ENCODE measurements at places on chromosomes 16 and 17.

DNA sequence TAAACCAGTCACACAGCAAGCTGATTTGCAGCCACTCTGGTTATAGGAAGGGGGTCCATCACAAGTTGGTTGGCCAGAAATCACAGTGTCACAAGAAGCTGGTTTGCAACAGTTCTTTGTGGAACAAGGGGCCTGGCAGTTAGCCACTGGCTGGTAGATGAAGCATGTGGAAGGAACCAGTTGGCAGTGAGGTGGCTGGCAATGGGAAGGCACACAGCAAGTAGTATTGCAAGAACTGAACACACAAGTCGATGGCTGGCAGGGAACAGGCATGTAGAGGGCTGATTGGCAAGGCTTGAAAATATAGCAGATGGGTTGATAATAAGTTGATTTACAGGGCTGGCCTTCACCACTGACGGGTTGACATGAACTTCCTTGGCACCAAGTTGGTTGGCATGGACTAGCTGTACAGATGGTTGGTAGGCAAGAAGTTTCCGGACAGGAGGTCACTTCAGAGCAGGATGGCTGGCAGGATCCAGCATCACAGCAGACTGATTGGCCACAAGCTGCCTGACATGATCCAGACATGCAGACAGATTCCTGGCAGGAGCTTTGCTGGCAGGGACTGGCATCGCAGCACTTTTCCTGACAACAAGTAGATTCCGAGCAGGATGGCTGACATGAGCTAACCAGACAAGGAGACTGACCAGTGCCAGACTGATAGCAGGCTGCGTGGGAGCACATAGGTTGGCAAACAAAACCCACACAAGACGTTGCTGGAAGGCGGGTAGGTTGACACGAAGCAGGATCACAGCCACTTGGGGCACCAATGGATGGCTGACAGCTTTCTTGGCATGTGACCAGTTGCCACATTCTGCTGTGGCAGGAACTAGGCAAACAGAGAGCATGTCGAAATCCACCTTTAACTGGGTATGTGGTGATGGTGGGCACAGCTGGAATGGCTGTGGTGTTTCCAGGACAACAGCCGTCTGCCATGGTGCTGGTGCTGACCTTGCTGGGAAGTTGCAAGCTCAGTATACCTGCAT, at the start of gene KRTAP29-1:
Gene KRTAP29-1 (minus strand): TSS at position 936 of the 986 bp plus-strand sequence. CDS start 0 bp downstream, at position 936.
- H3K27ac ChIP-seq: no peak within 1 kb of the TSS
- H3K4me3 ChIP-seq: no peak within 1 kb of the TSS
- H3K36me3 ChIP-seq: no peaks in the 10 kb centered on the region

GRCh38 chr17:44914698-44915271, 515 bp downstream of the GFAP start:
- H3K27me3 ChIP-seq: peaks cover 22% of the 10 kb centered on the region
- no peaks in the 10 kb centered on the region for H3K36me3 ChIP-seq
- no peak for DNase-seq
- H3K4me1 ChIP-seq: peaks cover 20% of the 10 kb centered on the region
- H3K4me3 ChIP-seq: no peak overlapping the region

- H3K4me3 ChIP-seq: no peak overlapping the region
- DNase-seq: no peak
- H3K36me3 ChIP-seq: no peaks in the 10 kb centered on the region
- H3K4me1 ChIP-seq: peaks cover 4% of the 10 kb centered on the region
- no peak overlapping the region for H3K27ac ChIP-seq
- no peaks in the 10 kb centered on the region for H3K27me3 ChIP-seq
Measured at GRCh38 chr17:69802045-69802740, 272.8 kb upstream of the KCNJ16 start.

- H3K36me3 ChIP-seq: peaks cover 2% of the 10 kb centered on the region
- no peak overlapping the region for H3K4me3 ChIP-seq
- no peak for DNase-seq
- peaks cover 8% of the 10 kb centered on the region for H3K4me1 ChIP-seq
- no peaks in the 10 kb centered on the region for H3K27me3 ChIP-seq
Measured at GRCh38 chr16:73002866-73003265, 45.1 kb downstream of the ZFHX3 start.

DNA sequence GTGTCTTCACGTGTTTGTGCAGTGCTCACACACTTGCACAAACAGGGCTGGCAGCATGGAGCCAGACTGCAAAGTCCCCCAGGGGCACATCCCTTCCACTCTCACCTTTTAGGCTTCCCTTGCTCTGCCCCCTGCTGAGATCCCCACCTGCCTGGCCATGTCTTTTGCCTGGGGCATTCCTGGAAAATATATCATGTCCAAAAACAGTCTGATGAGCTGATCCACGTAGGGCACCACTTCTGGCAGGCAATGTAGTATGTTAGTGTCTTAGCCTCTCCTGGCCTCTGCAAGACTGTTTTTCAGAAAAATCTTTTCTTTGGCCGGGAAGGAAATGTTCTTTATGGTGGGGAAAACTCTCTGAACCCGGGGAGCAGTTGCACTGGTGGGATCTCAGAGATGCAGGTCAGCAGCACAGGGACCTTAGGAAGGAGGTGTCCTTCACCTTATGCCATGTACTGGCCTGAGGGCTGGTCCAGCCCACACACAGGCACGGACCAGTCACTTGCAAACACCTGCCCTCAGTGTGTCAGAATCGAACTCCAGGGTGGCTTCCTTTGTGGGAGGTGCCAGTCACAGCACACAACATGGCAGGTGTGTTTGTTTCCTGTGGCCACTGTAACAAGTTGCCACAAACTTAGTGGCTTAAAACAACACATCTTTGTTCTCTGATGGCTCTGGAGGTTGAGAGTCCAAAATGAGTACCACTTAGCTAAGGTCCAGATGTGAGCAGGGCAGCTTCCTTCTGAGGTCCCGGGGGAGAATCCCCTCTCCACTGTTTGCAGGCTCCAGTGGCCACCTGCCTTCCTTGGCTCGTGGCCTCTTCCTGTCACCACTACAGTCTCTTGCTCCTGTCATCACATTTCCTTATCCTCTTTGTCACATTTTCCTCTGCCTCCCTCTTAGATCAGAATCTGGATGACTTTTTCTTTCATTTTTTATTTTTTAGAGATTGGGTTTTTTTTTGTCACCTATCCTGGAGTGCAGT, 46.6 kb downstream of the MPRIP start:
- peaks cover 7% of the 10 kb centered on the region for H3K36me3 ChIP-seq
- DNase-seq: no peak
- H3K4me3 ChIP-seq: no peak overlapping the region
- no peak overlapping the region for H3K27ac ChIP-seq
- H3K27me3 ChIP-seq: no peaks in the 10 kb centered on the region
- H3K4me1 ChIP-seq: peaks cover 13% of the 10 kb centered on the region

DNA sequence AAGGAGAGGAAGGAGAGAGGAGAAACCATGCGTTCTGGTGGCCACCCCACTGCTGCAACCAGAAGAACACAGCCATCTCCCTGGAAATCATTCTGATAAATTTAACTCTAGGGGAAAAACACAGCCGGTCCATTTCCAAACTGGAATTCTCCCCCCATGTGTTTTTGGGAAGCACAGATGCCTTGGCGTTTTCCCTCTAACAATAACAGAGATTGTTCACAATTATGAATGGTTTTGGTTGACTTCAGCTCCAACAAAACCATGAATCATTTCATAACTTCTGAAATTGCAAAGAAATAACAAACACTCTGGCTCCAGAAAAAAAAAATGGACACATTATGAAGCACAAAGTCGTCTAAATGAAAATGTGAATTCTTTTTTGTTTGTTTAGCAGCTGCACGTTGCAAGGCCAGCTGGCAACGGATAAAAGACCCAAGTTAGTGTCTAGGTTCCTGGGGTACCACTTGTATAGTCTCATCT, 46.2 kb downstream of the GNAO1 start:
- no peak overlapping the region for H3K27ac ChIP-seq
- no peak for DNase-seq
- H3K4me1 ChIP-seq: peaks cover 1% of the 10 kb centered on the region
- H3K4me3 ChIP-seq: no peak overlapping the region
- H3K27me3 ChIP-seq: no peaks in the 10 kb centered on the region

DNA sequence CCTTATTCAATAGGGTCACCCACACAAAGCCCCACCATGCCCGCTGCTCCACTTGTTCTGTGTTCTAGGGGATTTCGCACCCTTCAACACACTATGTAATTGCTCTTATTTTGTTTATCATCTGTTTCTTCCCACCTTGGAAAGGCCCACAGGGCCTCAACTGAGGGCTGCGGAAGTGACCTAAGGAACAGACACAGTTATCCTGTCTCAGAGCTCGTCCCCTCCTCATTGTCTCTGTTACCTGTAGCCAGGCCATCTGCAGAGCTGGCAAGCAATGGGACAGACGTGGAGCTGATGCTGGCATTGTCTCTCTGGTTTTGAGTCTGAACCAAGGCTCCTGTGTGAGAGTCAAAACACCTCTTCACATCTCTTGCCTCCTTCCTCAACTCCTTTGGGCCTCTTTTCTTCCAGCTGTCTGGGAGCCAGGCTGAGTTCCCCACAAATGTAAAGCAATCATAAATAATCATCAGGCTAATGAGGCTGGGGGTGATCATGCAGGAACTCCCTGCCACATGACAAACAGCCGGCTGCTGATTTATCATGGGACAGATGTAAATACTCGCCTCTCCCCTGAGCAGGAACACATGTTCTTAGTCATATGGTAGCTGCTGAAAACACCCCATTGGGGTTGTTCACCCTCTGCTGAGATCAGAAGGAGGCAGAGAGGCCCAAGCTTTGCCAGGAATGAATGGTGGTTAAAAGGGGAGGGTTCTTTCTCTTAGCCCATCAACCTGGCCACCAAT, 71.9 kb downstream of the AXIN2 start:
- no peak overlapping the region for H3K27ac ChIP-seq
- H3K36me3 ChIP-seq: no peaks in the 10 kb centered on the region
- no peak for DNase-seq
- no peak overlapping the region for H3K4me3 ChIP-seq

- DNase-seq: no peak
- no peaks in the 10 kb centered on the region for H3K36me3 ChIP-seq
- H3K27ac ChIP-seq: no peak overlapping the region
Measured at GRCh38 chr16:58885528-58886170, 151.5 kb upstream of the GOT2 start.

DNA sequence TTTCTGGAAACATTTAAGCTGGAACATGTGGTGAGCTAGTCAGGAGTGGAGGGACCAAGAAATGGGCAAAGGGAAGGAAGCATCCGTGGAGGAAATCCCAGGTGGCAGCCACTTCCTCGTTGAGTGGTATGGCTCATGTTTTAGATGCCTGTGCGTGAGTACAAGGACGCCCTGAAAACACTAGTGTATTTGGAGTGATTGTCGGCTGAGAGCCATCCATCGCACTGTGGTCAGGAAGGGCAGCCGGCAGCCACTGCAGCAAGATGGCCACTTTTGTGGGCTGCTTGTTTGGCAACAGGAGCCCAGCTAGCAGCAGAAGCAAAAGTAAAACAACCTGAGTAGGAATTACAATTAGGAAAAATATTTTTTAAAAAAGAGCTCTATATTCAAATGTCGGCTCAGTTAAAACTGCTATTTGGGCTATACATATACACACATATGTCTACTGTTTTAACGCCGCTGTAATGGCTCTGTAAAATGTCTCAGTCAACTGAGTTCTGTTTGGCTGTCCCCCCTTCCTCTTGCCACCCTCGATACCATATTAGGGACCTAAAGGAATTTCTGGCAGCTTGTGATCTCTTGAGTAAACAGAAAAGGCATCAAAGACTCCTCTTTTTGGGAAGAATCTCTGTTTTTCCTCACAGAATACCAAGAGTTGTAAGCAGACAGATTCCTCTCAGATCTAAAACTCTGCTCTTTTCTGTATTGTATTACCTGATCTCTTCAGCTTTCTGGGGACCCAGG, 39.2 kb downstream of the BRD7 start:
- no peak overlapping the region for H3K4me3 ChIP-seq
- H3K36me3 ChIP-seq: peaks cover 24% of the 10 kb centered on the region
- no peak for DNase-seq

GRCh38 chr17:58337210-58337599, 8.6 kb upstream of the TSPOAP1 start:
- H3K27ac ChIP-seq: no peak overlapping the region
- no peak for DNase-seq
- no peaks in the 10 kb centered on the region for H3K27me3 ChIP-seq
- H3K4me1 ChIP-seq: peaks cover 8% of the 10 kb centered on the region

- no peak for DNase-seq
- no peaks in the 10 kb centered on the region for H3K27me3 ChIP-seq
- H3K4me3 ChIP-seq: no peak overlapping the region
- H3K36me3 ChIP-seq: no peaks in the 10 kb centered on the region
- H3K27ac ChIP-seq: no peak overlapping the region
Measured at GRCh38 chr17:49637739-49638138, 40.2 kb downstream of the SPOP start.

GRCh38 chr17:77611791-77612502, 346.6 kb upstream of the TNRC6C start:
- no peaks in the 10 kb centered on the region for H3K27me3 ChIP-seq
- no peaks in the 10 kb centered on the region for H3K36me3 ChIP-seq
- no peak overlapping the region for H3K4me3 ChIP-seq
- no peaks in the 10 kb centered on the region for H3K4me1 ChIP-seq
- no peak overlapping the region for H3K27ac ChIP-seq

- H3K4me3 ChIP-seq: no peak overlapping the region
- H3K27ac ChIP-seq: no peak overlapping the region
- H3K36me3 ChIP-seq: no peaks in the 10 kb centered on the region
- no peak for DNase-seq
- H3K27me3 ChIP-seq: peaks cover 15% of the 10 kb centered on the region
Measured at GRCh38 chr17:4529533-4530152, 25.5 kb downstream of the MYBBP1A start.

- no peaks in the 10 kb centered on the region for H3K27me3 ChIP-seq
- no peak overlapping the region for H3K27ac ChIP-seq
- H3K4me1 ChIP-seq: no peaks in the 10 kb centered on the region
- no peak overlapping the region for H3K4me3 ChIP-seq
- DNase-seq: no peak
Measured at GRCh38 chr16:52193441-52193840, 353.5 kb downstream of the TOX3 start.

DNA sequence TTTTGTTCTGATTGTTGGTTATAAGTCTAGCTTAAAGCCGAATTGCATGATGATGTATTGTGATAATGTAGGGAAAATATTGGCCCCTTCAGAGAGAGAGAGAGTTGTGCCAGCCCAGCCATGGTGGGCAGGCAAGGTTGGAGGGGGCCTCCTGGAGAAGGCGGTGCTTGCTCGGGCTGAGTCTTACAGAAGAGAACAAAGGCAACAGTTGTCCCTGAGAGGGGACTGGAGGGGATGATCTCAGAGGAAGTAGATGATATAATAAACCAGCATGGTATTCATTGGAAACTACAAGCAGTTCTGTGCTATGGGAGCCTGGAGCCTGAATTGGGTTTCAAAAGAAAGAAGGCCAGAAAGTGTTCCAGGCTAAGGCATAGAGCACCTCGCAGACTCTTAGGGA, 173.8 kb downstream of the RPTOR start:
- H3K36me3 ChIP-seq: no peaks in the 10 kb centered on the region
- H3K4me3 ChIP-seq: no peak overlapping the region
- peaks cover 4% of the 10 kb centered on the region for H3K4me1 ChIP-seq
